Left kidney (tissue), 8 donors: ENCODE measurements at places on chromosomes 12 and 14. TPM values are rescaled to one million over a fixed set of nuclear protein-coding genes. Genes with fewer than 3 reads are reported as not detected.

Gene LAG3
- 1.9 TPM for polyA plus RNA-seq

Gene KRT6C
- polyA plus RNA-seq, result not detected

DNA sequence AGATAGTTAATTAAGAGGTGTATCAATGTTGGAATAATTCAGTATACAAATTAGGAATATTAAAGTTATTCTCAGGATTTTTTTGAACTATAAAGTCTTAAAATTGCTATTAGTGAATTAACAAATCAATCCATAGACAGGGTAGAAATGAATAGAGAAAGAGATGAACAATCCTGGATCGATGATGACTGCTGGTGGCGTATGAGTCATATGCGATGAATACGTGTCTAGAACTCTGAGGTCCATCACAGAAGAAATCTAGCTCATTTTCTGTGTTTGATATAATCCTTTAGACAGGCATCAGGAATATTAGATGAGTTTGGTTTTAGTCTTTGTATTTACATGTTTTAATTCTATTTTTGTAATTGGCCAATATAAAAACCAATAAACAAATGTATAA lies 85.4 kb upstream of the RTL1 start:
- no peak for DNase-seq

- DNase-seq, result peak; percentile 36
These were observed 63.3 kb upstream of the HSPB8 start for GRCh38 chr12:119115296-119115905.

GRCh38 chr14:89451229-89451628 lies 34.2 kb upstream of the FOXN3 start:
- DNase-seq, result no peak

- no peak for DNase-seq
These were observed 51.2 kb upstream of the RTRAF start for GRCh38 chr14:51938137-51938536.

- no peak for DNase-seq
These were observed 453 bp upstream of the ESRRB start for GRCh38 chr14:76375484-76375883.

DNA sequence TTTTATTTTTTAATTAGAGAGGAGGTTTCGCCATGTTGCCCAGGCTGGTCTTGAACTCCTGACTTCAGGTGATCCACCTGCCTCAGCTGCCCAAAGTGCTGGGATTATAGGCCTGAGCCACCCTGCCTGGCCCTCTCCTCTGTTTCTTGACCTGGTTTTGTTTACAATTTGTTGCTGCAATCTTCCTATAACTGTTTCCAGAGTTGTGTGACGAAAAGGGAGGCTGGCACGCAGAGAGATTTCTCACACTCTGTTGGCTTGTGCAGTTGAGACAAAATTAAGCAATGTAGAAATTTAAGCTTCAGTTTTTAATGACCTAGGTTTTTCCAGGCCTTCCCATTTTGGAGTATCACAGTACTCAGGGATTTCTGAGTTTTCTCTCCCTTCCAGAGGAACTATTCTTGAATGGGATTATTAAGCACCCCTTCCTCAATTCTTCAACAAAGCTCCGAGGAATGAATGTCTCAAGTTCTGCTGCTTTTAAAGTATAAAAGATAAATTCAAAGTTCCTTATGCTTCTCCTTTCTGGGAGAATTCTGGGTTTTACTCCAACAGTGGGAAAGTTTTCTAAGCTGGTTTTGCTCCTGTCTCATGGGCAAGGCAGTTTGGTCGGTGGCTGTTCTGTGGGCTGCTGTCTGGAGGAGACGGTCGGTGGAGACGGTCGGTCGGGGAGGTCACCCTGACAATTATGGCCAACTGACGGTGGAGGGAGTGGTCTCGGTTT lies 20.4 kb upstream of the FOS start:
- no peak for DNase-seq

Gene CACNA1C
- polyA plus RNA-seq, result 11.4 TPM

- peak; percentile 27 for DNase-seq
These were observed 64.2 kb downstream of the DNAI7 start for GRCh38 chr12:25130741-25131188.
